ENCODE measurements at places on chromosomes 7 and 10.

DNA sequence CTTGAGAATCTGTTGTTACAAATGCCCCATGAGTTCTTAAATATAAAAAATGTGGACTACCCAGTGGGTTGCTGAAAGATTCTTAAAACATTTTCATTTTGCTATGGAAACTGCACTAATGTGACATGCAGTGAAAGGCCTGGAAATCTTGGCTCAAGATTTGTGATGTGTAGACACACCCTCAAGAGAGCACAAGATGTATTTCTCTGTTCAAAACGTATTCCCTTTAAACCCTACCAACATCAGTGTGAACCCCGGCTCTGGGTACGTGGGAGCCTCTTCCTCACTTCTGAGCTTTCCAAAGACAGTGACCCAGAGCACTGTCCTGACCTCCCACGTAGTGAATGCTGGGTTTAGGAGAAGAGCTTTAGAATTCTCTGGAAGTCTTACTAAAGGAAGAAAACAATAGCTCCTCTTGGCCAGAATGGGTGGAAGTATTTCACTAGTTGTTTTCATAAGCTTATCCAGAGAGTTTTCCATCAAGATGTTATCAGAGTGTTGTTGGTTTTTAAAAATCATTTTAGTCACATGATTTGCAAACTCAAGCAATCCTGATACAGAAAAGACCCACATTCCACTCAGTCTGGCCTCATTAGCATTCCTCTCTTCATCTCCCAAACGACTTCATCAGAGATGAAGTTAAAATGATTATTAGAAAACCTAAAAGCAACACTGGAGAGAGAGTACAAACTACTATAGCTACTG lies 81.5 kb upstream of the AFAP1L2 start:
- no peak for DNase-seq

GRCh38 chr7:17402628-17403278 lies 104.3 kb downstream of the AHR start:
- peak; percentile 89 for DNase-seq

DNA sequence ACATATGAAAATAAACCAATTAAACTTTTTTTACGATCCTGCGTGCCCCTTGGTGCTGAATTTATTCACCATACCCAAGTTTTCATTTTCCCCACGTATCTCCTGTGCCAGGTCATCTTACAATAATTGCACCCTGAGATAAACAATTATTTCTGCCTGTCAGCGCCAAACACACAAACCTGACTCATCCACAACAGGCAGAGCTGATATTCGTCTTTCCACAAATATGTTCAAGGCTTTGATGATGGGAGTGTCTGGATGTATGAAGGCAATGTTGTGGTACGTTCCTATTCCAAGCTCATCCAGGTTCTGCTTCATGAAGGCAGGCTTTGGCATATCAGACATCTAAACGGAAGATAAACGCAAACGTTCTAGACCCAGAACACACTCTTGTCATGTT lies 45.8 kb upstream of the RHEB start:
- DNase-seq = no peak

DNA sequence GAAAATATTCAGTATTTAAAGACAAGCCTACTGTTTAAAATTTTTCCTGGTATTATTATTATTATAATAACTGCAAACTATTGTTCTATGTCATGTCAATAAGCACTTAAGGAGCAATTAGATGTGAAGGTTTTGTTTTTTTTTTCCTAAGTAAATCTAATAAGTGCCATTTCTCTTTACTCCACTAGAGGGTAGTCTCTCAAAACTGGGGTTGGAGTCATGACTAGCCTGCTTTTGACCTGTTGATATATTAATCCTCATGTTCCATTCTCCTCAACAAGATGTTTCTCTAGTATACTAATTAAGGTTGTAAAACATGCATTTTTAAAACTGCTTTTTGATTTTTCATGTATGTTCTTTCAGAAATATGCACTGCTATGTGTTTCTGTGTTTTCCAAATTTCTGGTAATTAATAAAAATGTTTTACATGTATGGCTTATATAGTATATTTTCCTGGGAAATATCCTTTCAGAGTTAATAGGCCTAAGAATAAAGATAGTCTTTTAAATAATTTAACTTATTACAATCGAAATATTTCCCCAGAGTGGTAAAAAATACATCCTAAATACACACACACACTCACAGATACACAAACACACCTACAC lies 1.0 kb upstream of the LRRN3 start:
- DNase-seq = peak; percentile 61

GRCh38 chr10:69751214-69751613 lies 50.5 kb upstream of the COL13A1 start:
- no peak for DNase-seq

Measured in GM12865 (cell line).